ENCODE measurements at places on chromosomes 16 and 17. TPM values are rescaled to one million over a fixed set of nuclear protein-coding genes. Genes with fewer than 3 reads are reported as not detected.

The CES1 gene
- 0.16 TPM for total RNA-seq

The RNF43 gene
- not detected for total RNA-seq

The ELMO3 gene
- 1.3 TPM for total RNA-seq

The CNTNAP1 gene
- total RNA-seq: 53.1 TPM

The GAST gene
- not detected for total RNA-seq

The KRT26 gene
- total RNA-seq: not detected

The DLG4 gene
- total RNA-seq: 6.8 TPM

The GP1BA gene
- total RNA-seq: not detected

The WFIKKN2 gene
- total RNA-seq: not detected

The ALOX15 gene
- total RNA-seq: not detected

The OR1F1 gene
- total RNA-seq: not detected

The TBX4 gene
- not detected for total RNA-seq

The KNOP1 gene
- 20.3 TPM for total RNA-seq

The CD300E gene
- not detected for total RNA-seq

The BCL7C gene
- total RNA-seq: 23.1 TPM

The KRTAP3-1 gene
- not detected for total RNA-seq

The FA2H gene
- not detected for total RNA-seq

The PAQR4 gene
- total RNA-seq: 11.3 TPM

The MFSD11 gene
- total RNA-seq: 19.3 TPM

The MPRIP gene
- total RNA-seq: 81.4 TPM

The OR2C1 gene
- total RNA-seq: not detected

The CPNE7 gene
- total RNA-seq: 3.6 TPM

The CCL13 gene
- not detected for total RNA-seq

The KRTAP17-1 gene
- total RNA-seq: not detected

The ASGR1 gene
- total RNA-seq: 15.1 TPM

The LRRC37A gene
- total RNA-seq: 0.81 TPM

The KRT39 gene
- not detected for total RNA-seq

The USH1G gene
- 0.16 TPM for total RNA-seq

The NACA2 gene
- total RNA-seq: not detected

The NPIPA7 gene
- 0.81 TPM for total RNA-seq

The MYH1 gene
- not detected for total RNA-seq

The ARL5C gene
- total RNA-seq: not detected

The OR3A3 gene
- total RNA-seq: not detected

The USP43 gene
- not detected for total RNA-seq

The FAM117A gene
- total RNA-seq: 7.0 TPM

The SMTNL2 gene
- not detected for total RNA-seq

The CCL14 gene
- total RNA-seq: 11.5 TPM

The RBFOX1 gene
- total RNA-seq: not detected

The CCL4 gene
- not detected for total RNA-seq

The SDR42E1 gene
- 4.4 TPM for total RNA-seq

All from bladder microvascular endothelial cell (primary cell).